ENCODE measurements at places on chromosomes 1 and 21.

DNA sequence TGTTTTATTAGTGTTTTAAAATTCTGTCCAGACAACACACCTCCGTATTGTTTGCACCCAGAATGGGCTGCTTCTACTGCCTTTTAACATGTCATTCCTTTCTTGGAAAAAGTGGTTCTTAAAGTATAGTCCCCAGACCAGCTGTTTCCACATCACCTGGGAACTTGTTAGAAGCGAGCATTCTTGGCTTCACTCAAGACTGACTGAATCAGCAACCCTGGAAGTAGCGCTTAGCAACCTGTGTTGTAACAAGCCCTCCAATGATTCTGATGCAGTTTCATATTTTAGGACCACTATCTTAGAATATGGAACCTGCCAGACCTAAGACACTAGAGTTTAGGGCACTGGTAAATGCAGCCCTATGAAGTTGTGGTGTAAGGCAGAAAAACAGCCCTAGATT, 6.0 kb upstream of the PPIE start:
- no peak for DNase-seq

DNA sequence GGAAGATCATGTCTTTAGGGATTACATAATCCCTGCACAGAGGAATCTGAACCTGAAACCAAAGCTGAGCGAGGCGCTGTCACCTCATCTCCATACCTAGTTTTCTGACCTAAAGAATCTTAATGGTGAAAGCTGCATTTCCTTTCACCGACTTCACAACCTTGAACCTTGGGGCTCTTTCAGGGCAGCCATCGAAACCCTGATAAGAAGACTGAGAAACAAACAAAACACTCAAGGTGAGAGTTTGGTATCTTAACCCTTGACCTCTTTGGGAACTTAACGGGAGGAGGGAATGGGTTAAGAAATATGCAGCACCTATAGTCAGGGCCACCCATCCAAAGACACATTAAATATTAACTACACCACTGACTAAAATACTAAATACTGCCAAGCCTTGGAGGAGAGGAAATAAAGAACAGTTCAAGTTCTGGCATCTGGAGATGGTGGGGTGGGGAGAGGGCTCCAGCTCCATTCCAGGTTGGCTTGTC, 2.0 kb downstream of the C1orf116 start:
- no peak for DNase-seq

GRCh38 chr1:51302270-51302669, 28.1 kb downstream of the TTC39A start:
- no peak for DNase-seq

GRCh38 chr1:172970186-172970585, 80.6 kb downstream of the TNFSF18 start:
- DNase-seq: no peak

GRCh38 chr1:50720457-50721053, 239.5 kb downstream of the FAF1 start:
- DNase-seq: no peak

DNA sequence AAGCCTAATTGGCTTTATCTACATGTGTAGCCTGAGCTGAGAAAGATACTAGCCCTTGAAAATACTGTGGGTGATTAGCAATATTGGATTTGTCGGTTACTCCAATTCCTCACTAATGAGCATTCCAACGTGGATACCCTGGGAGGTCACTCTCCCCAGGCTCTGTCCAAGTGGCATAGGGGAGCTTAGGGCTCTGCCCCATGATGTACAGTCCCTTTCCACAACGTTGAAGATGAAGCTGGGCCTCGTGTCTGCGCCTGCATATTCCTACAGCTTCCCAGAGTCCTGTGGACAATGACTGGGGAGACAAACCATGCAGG, 2.6 kb downstream of the RCC1 start:
- no peak for DNase-seq

DNA sequence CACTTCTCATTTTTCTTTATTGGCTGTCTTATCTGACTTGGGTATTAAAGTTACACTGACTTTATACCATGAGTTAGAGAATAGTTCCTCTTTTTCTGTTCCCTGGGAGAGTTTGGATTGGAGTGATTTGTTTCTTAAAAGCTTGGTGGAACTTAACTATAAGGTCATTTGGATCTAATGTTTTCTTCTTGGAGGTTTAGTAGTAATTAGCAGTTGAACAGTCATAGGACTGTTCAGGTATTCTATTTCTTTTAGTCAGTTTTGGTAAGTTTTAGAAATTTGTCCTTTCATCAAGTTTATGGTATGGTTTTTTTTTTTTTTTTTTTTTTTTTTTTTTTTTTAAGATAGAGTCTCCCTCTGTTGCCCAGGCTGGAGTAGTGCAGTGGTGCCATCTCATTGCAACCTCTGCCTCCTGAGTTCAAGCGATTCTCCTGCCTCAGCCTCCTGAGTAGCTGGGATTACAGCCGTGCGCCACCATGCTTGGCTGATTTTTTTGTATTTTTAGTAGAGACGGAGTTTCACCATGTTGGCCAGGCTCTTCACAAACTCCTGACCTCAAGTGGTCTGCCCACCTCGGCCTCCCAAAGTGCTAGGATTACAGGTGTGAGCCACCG, 6.3 kb downstream of the TTC3 start:
- DNase-seq: no peak

GRCh38 chr1:109477821-109478220, 5.9 kb upstream of the ATXN7L2 start:
- no peak for DNase-seq

- no peak for DNase-seq
Measured at GRCh38 chr1:51515982-51516648, 3.0 kb downstream of the EPS15 start.

DNA sequence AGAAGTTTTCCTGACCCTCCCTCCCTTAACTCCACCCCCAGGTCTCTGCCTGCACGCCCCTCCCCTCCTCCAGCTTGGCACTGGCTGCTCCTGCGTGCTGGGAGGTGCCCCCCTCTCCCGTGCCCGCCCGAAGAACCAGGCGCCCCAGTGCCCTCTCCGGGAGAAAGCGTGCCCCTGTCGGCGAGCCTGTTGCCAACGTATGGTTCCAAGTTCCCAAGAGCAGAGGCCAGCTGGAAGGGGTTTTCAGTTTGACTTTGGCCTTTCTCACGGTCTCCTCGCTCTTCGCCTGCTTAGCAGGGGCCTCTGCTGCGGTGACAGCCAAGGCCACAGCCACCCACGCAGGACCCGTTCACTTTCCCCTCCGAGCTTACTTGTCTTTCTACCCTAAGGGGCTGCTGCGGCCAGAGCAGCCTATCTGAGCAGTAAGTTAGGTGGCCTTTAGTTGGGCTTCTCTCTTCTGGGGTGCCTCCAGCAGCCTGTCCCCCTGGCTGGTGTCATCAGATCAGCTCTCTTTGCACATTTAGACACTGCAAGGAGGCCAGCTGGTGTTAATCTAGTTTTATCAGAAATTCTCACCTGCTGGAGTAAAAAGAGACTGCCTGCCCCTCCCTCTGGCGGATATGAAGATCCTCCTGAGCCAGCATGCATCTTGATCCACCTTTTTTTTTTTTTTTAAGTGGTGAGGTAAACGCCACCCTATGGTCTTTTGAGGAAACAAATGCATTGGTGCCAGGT, 1.5 kb downstream of the STUM start:
- peak; percentile 37 for DNase-seq

- no peak for DNase-seq
Measured at GRCh38 chr1:9294910-9295636, 2.4 kb downstream of the SPSB1 start.

- no peak for DNase-seq
Measured at GRCh38 chr1:93614986-93615581, 66.6 kb downstream of the BCAR3 start.

- DNase-seq: no peak
Measured at GRCh38 chr1:217577336-217577735, 53.6 kb downstream of the GPATCH2 start.

- no peak for DNase-seq
Measured at GRCh38 chr1:194865383-194865782, 1679.0 kb upstream of the B3GALT2 start.

DNA sequence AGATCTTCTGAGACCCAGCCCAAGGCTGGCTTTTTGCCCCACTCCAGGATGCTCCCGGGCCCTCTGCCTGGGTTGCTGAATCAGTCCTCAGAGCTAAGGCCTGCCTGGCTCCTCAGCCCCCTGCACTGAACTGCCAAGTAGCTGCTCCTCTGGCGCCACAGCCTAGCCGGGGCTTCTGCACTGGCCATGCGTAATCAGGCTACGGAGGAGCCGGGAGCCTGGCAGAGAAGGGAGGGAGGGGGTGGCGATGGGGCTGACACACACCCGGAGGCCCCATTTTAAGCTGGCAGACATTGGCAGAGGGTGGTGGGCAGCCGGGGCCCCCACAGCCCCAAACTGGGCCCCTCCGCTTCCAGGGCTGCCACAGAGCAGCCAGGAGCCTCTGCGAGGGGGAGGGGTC, 38.7 kb downstream of the ALPL start:
- DNase-seq: no peak

- DNase-seq: no peak
Measured at GRCh38 chr1:165858364-165858823, 31.0 kb downstream of the UCK2 start.

DNA sequence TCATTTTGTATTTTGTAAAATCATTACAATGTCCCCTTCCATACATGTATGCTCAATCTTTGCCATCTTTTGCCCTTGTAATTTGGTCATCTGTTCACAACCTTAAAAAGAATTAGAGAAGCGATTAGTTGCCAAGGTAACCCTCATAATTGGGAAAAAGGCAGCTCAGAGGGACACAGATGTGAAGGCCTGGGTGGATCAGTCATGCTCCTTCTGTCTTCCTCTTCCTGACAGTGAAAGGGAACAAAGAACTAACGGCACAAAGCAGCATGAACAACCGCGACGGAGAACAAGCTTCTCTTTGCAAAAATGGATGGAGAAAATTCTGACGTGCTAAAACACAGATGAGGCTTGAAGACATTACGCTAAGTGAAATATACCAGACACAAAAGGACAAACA, 78.7 kb upstream of the COG2 start:
- no peak for DNase-seq
